Activated CD4-positive, alpha-beta T cell treated with anti-CD3 and anti-CD28 coated beads for 48 hours (primary cell): ENCODE measurements at places on chromosomes 1 and 21.
A peak's percentile ranks its signal among the peaks of the same experiment; 100 is the strongest.

DNA sequence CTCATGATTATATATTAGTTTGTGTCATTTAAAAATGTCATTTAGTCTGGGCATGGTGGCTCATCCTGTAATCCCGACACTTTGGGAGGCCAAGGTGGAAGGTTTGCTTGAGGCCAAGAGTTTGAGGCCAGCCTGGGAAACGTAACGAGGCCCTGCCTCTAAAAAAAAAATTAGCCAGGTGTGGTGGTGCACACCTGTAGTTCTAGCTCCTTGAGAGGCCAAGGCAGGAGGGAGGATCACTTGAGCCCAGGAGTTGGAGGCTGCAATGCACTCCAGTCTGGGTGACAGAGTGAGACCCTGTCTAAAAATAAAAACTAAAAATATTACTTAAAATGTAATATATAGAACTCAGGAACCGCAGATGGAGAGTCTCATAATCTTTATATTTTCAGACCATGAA lies 34.6 kb downstream of the RUNX3 start:
- DNase-seq: no peak

- no peak for DNase-seq
Observed at GRCh38 chr1:37118790-37119189, 84.5 kb upstream of the GRIK3 start.

GRCh38 chr1:213973129-213973528 lies 14.6 kb upstream of the PROX1 start:
- DNase-seq: no peak

GRCh38 chr1:161282991-161283390 lies 24.4 kb downstream of the PCP4L1 start:
- DNase-seq: no peak

DNA sequence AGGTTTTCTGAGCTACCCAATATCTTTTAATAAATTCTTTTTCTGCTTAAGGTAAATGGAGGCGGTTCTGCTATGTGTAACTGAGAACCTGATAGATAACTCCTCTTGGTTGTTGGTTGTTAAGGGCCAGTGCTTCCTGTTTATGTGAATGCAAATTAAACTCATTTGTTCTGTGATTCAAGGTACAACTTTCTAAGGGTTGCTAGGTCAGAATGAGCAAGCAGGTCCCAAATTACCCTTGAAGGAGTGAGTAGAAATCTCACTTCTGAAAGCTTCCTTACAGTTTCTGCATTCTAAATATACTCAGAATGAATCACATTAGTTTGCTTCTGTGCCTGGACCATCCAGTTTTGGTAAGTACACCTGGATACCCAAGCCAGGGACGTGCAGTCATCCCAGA lies 15.5 kb upstream of the FAM78B start:
- no peak for DNase-seq

- DNase-seq: no peak
Observed at GRCh38 chr1:210817385-210818275, 316.3 kb downstream of the KCNH1 start.

GRCh38 chr1:4079815-4080214 lies 179.7 kb upstream of the C1orf174 start:
- DNase-seq: no peak

DNA sequence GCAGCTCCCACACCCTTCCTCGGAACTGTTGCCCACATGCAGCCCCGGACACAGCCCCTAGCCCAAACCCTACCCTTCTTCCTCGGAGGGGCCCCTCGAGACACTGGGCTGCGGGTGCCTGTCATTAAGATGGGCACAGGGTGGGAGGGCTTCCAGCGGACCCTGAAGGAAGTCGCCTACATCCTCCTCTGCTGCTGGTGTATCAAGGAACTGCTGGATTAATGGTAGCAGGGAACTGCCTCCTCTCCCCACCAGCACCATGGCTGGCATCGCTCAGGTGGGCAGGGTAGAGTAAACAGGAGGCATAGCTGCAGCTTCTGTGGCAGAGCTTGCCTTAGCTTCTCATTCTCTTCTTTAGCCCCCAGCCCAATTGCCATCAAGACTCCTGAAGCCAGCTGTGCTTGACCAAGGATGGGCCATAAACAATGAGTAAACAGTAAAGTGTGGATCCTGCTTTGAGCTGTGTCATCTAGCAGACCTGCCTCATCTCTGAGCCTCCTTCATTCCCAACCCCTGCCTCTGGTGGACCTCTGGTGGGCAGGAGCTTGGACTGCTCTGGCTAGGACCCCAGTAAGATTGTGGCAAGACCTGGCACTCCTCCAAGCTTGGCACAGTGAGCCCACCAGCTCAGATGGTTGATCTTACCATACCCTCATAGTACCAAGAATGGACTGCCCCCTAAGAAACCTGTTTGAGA lies at the start of gene LENEP:
LENEP (plus strand) TSS at position 15 of the 697 bp plus-strand sequence; CDS start at position 37, 22 bp downstream.
- no peak for DNase-seq

DNA sequence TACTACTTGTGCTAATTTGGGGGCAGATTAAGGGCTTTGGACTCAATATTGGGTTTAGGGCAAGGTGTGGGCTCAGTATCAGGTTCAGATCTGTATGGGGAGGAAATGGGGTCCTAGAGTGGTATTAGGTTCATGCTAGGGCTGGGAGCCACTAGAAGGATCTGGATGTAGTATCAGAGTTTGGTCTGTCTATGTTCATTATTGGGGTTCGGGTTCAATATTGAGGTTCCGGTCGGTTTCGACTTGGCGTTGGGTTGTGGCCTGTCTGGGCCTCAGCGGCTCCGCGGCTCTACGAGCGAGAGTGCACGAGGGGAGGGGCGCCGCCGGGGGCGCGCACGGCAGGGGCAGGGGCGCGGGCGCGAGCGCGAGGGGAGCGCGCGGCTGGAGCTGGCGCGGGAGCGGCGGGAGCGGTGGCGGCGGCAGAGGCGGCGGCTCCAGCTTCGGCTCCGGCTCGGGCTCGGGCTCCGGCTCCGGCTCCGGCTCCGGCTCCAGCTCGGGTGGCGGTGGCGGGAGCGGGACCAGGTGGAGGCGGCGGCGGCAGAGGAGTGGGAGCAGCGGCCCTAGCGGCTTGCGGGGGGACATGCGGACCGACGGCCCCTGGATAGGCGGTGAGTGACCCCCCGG lies at the start of gene PTPRF:
PTPRF (plus strand) TSS at position 401 of the 624 bp plus-strand sequence. CDS start 14,193 bp downstream, outside the sequence.
- DNase-seq: peak; percentile 44

GRCh38 chr1:107515702-107516101 lies 374.9 kb downstream of the NTNG1 start:
- no peak for DNase-seq

DNA sequence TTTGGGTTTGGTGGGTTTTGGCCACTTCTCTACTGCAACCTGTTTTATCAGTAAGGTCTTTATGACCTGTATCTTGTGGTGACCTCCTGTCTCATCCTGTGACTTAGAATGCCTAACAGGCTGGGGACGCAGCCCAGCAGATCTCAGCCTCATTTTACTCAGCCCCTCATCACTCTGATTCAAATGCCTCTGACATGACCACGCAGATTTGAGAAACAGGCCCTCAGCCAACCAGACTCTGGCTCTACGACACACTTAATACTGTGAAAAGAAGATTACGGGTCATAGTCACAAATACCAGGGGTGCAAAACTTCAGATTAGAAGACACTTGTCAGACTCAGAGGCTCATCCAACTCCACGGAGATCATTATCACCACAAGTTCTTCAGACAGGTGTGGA lies 28.3 kb upstream of the KIF26B start:
- DNase-seq: no peak

DNA sequence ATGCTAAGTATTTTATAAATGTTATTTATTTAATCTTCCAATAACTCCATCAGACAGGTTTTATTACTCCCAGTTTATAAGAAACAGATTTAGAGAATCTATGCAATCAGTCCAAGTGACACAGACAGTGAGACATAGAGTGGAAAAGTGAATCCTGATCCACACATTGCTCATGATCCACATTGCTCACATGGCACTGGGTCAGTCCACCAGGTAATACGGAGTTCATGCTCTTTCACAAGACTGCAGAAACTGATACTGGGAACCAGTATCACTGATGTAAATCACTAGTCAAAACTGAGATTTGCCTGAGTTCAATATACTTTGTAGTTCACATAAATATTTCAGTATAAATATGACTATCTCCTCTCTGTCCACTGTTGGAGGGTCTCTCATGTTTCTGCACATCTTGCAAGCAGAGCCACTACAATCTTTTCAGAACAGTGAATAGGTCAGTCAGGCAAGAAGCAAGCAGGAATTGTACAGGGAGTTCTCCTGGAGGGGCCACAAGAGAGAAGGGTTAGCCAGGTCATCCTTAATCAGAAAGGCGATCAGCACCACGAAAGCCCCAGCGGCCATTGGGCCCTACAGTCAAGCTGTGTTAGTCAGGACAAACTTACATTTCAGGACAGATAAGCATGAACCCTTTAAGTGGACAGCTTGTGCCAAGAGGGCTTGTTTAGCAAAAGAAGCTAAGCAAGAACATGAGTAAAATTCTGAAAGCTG lies 275.4 kb upstream of the NR5A2 start:
- DNase-seq: no peak

DNA sequence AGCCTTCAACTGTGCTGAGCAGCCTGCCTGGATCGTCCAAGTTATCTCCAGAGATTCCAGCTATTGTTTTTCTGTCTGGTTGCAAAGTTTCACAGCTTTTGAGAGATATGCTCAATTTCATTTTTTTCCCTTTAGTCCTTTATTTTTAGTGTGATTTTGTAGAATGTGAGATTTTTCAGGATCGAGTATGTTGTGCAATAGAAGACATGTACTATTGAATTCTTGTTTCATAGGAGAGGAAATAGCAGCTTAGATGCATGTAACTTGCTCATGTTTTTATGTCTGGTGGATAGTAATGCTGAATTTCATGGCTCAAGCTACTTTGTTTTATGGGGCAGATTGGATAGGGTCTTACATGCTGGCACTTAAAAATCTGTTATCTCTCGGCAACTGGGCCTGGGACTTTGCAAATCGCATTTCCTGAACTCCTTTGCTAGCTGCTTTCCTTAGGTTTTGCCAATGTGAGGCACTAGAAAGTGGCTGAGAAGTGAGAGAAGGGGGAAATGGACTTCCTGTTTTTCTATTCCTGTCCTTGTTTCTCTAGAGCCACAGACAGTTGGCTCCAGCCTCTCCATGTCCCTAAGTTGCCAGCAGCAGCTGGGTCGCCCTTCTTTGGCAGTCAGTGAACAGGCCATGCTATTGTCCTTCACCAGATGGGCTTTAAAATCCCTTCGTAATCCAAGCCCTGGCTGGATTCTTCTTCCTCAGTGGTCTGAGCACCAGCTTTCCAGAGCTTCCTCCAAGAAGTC lies 101.4 kb upstream of the PDE4B start:
- DNase-seq: no peak

DNA sequence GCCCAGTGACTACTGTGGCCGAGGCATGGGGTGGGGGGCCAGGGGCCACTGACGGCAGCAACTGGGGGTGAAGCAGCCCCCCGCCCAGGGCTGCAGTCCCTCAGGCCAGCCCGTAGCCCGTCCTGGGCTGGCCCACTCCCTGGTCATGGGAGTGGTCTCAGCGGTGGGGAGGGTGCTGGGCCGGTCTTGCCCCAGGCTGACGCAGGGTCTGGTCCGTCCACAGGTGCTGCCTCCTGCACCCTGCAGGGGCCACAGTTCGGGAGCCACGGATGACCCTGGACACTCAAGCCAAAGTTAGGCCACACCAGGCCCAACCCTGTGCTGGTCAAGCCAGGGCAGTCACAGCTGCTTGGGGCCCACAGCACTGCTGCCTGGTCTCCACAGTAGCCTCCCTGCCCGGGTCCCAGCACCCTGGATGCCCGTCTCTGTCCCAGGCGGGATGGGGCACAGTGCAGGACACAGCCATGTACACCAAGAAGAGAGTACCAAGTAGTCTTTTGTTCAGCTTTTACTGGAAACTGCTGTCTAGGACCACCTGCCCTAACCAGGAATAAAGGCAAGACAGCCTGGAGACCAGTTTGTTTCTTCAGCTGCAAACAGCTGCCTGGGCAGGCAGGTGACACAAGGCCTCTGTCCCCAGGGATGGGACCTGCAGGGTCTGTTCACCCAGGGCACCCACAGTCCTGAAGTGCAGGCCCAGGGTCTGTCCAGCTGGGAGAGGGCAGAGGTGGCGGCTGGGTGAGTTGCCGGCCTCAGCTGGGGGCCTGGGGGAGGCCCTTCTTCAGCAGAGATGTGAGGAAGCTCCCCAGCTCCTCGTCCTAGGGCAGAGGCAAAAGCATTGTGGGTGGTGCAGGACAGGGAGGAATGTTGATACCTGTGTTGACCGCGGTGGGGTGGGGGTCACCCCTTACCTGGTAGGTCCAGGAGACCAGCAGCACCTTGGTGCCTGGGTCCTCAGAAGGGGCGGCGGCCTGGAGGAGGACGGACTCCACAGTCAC lies 3.0 kb downstream of the PUSL1 start:
- no peak for DNase-seq

GRCh38 chr1:109444346-109444745 lies 18.1 kb upstream of the PSMA5 start:
- no peak for DNase-seq

- DNase-seq: peak; percentile 68
Observed at GRCh38 chr1:154609398-154610380, 1.7 kb upstream of the ADAR start.

- DNase-seq: no peak
Observed at GRCh38 chr1:200739702-200740570, 1.2 kb downstream of the CAMSAP2 start.

- DNase-seq: no peak
Observed at GRCh38 chr1:222665964-222666363, 46.3 kb downstream of the AIDA start.

GRCh38 chr1:39640861-39641260 lies 1.4 kb upstream of the HEYL start:
- DNase-seq: no peak

- DNase-seq: no peak
Observed at GRCh38 chr1:223041481-223041880, 101.6 kb downstream of the TLR5 start.

- no peak for DNase-seq
Observed at GRCh38 chr1:81345110-81345509, 455.6 kb upstream of the ADGRL2 start.

- DNase-seq: peak; percentile 50
Observed at GRCh38 chr1:23799570-23800399, 769 bp downstream of the GALE start.

- no peak for DNase-seq
Observed at GRCh38 chr1:24487455-24487854, 15.2 kb upstream of the RCAN3 start.

- DNase-seq: no peak
Observed at GRCh38 chr1:33973799-33974545, 110.1 kb downstream of the HMGB4 start.

- DNase-seq: no peak
Observed at GRCh38 chr1:43566382-43567044, 35.8 kb downstream of the PTPRF start.

DNA sequence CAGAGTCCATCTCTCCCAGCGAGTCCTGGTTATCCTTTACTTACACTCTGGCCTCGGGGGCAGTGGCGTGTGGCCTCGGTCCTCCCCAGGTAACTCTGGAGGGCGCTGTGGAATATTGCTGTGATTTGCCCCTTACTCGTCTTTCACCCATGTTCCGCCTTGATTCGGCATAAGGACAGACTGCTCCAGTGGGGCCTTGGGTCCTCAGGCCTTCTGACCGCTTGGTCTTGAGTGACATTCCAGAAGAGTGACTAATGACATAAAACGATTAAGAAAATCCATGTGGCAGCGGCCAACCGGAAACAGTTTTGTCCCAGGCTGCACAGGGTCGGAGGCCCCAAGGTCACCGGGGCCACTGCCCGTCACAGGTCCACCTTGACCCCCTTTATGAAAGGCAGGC lies 11.0 kb downstream of the ICMT start:
- no peak for DNase-seq

GRCh38 chr1:234324821-234325220 lies 48.4 kb upstream of the COA6 start:
- no peak for DNase-seq

GRCh38 chr1:107132780-107133179 lies 8.1 kb upstream of the NTNG1 start:
- no peak for DNase-seq

GRCh38 chr1:2132222-2133038 lies 62.1 kb downstream of the FAAP20 start:
- peak; percentile 45 for DNase-seq
